ENCODE measurements at places on chromosomes 1 and 21.

DNA sequence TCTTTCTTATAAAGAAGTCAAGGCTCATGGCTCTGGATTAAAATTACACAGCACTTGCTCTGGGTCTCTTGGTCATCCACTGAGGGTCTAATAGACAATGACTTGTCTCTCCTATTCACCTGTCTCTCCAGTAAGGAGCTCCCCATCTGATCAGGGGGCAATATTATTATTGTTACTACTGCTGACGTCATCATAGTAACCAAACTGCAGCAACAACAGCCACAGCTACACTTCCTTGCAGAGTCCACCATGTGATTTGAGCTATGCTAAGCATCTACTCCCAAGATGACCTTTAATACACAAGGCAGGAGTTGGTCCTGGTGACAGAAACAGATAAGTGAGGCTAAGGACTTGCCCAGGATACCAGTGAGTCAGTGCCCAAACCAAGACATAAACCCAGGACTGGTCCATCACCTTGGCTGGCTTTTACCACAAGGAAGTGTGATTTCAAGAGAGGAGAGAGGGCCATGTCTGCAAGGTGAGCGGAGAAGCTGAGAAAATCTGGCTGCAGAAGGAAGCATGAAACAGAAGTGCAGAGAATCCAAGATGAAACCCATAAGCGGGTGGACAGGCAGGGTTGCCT is 602.5 kb downstream of the PTPRU start:
- no peak for DNase-seq

GRCh38 chr1:203467550-203467921 is 8.1 kb upstream of the PRELP start:
- no peak for DNase-seq

GRCh38 chr21:26064506-26064905 is 106.1 kb downstream of the APP start:
- no peak for DNase-seq

DNA sequence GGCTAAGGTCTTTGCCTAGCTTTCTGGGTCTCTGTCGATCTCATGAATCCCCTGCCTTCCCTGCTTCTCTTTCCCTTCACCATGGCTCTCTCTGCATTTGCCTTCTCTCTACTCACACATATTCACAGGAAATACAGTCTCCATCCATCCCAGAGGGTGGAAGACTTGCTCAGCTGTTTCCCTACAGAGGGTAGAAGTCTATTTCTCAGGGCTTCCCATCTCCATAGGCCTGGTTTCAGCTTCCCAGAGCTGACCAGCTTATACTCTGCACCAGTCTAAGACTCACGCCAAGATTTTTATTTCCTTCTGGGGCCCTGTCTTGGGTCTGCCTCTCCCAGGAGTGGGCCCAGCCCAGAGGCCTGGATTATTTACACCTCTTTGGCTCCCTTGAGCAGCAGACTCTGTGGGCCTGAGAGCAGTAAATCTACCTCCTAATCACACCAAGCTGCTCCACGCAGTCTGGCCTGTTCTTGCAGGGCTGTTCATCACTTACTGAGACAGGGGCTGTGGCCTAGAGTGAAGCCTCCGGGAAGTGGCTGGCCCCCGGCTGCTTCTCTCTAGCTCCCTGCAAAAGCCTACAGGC is 102.5 kb downstream of the PLXNA2 start:
- DNase-seq: peak; percentile 47

- DNase-seq: peak; percentile 70
Observed at GRCh38 chr1:33338048-33338439, 17.1 kb upstream of the A3GALT2 start.

DNA sequence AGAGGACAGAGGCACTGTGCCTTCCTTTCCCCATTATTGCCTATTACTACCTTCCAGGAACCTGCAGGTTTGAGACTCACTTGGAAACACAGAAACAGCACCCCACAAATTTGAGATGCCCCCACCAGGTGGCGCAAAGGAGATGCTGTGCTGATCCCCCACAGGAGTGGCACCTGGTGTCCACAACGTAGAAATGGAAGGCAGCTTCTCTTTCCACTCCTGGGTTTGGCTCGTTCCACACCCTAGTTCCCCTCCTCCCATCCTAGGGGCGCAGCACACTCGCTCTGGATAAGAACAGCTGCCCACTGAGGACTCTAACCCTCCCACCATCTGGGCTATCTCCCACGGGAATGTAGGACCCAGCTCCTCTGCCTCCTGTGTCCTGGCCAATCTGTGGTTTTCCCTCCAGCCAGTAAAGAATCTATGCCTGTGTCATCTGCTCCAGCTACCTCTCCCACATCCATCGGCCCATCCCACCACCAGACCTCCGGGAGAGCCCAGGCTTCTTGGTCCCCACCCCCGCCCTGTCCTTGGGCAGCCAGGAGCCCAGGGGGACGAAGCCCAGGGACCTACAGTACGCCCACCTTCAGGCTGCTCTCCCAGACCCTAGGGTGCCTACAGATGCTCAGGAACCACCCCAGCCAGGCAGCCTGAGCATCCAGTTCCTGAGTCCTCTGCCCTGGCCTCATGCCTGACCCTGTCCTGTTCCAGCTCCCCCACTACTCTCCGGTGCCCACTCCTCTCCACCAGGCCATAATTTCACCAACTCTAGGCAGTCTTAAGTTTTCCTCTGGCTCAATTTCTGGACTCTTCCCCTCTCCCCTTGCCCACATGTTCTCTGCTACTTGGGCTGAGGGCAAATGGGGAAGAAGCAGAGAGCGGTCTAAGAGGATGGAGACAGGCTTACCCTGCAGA is 549 bp downstream of the THBS3 start:
- DNase-seq: peak; percentile 80

DNA sequence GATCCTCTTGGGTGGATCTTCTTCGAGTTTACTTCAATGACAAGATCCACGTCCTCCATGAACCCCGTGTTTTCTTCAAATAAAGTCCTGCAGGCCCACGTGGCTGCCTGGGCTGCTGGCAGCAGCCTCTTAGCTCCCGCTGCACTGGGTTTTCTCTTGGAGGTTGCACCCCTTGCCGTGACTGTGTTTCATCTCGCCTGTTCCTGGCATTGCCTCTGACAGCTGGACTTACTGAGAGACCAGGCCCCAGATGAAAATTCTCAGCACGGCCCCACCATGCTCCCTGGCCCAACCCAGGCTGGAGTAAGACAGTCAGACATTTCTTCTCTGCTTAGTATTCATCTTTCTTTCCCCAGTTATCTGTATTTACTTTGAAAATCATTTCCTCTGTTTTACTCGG is 274.8 kb upstream of the RUNX1 start:
- DNase-seq: no peak

DNA sequence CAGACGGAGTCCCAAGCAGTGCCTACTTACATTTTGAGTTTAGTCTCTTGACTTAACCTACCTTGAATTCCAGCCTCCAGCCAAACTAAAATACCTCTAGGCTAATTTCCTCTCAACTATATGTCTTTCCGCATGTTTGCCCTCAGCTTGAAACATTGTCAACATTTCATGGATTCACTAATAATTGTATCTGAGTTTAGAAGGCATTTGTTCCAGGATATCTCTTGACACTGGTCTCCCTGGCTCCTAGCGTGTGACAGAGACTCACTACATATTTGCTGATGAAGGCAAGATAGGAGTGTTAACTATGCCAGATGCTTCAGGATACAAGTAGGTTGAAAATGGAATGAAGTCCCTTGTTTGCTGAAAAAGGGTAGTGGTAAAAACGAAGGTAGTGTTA is 136.1 kb downstream of the GREM2 start:
- DNase-seq: no peak

DNA sequence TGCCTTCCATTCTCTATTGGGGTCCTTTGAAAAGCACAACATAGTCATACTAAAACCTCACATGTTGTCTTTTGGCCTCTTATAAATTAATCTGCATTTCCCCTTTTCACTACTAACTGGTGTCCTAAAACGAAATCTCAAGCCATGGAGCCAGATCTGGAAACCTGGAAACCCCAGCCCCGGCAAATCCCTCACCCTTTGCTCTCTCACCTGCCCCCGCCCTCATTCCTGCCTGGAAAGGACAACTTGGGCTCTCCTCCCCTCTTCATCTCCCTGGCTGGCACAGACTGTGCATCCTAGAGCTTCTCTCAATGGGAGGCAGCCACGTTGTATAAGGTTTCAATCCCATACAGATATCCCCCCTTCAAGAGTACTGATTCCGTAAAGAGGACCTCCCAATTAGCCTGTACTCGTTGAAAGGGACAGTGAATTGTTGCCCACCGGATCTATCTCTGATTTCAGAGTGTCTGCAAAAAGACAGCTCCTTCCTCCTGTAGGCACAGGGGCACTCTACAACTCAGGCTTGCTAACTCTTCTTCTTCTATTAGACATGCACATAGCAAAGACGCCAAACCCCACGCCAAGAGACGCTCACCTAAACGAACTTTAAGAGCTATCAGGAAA is 1.4 kb downstream of the DUSP10 start:
- peak; percentile 7 for DNase-seq

GRCh38 chr21:46457801-46458314 is 833 bp upstream of the DIP2A start:
- DNase-seq: peak; percentile 13

- no peak for DNase-seq
Observed at GRCh38 chr1:174070614-174071013, 48.5 kb upstream of the RC3H1 start.

GRCh38 chr1:51558375-51558924 is 39.4 kb upstream of the EPS15 start:
- DNase-seq: peak; percentile 57

- DNase-seq: no peak
Observed at GRCh38 chr1:226135709-226136108, 50.8 kb downstream of the ACBD3 start.

GRCh38 chr1:184520336-184520735 is 133.5 kb downstream of the C1orf21 start:
- DNase-seq: no peak

- no peak for DNase-seq
Observed at GRCh38 chr1:193325042-193325441, 138.6 kb upstream of the B3GALT2 start.

- DNase-seq: no peak
Observed at GRCh38 chr1:232249339-232249738, 380.6 kb downstream of the SIPA1L2 start.

- no peak for DNase-seq
Observed at GRCh38 chr1:82499022-82499421, 698.3 kb downstream of the ADGRL2 start.

- DNase-seq: no peak
Observed at GRCh38 chr1:245692318-245692717, 537.5 kb downstream of the KIF26B start.

GRCh38 chr1:223731133-223731770 is 18.9 kb downstream of the CAPN2 start:
- peak; percentile 73 for DNase-seq

DNA sequence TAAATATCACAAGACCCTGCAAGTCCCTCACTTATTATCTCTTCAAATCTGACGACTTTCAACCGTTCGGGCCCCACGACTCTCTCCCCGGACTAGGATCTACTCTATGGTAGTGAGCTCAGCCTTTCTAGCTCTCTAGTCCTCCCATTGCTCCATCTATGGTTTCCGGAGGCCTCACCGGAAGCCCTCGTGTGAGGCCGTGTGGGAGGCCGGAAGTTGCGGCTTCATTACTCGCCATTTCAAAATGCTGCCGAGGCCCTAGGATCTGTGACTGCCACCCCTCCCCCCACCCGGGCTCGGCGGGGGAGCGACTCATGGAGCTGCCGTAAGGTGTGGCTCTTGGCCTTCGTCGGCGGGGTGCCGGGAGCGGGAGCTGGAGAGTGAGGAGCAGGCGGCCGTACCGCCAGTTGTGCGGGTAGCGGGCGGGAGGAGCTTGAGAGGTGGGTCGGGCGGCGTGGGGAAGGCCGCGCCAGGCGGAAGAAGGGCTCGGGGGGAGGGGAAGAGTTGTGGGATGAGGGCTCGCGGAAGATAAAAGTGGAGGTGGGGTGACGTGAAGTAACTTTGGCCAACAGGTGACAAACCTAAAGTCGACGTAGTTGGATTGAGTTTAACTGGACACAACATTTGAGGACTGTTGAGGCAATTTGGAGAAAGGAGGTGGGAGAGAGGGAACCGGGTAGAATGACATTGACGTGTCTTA is at the start of gene MDM4:
Gene MDM4 (plus strand): TSS at position 227 of the 700 bp plus-strand sequence. CDS start 9,113 bp downstream, outside the sequence.
- DNase-seq: peak; percentile 98

DNA sequence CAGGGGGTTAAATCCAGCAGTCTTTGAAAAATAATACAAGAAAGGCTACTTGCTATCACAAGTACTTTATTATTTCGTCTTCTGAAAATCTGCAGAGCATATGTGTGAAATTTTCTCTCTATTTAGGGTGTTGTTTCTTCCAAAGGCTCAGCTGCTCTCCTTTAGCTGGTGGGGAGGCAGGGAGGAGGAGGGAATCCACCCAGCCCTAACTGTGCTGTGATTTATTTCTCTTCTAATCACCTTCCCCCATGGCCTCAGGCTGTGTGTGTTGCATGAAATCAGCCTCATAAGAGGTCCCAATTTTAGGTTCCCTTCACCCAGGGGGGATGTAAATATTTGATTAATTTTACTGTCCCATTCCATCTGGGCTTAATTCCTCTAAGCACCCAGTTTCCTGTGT is 77.6 kb upstream of the PGBD5 start:
- DNase-seq: no peak

DNA sequence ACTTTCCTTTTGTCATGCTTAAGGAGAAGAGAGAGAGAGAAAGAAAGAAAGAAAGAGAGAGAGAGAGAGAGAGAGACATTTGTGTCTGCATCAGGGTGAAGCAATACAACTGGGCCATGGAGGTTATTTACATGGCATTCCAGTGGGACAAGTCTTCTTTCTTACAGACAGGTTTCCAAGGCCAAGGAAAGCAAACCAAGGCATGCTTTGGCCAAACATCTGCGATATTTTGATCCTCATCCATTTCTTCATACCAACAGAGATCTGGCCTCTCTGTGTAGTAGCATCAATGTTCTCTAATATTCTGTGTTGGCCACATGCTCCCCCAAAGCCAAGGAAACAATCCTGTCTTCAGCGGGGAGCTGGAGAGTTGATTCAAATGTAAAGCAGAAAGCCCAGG is 292.1 kb downstream of the SETD4 start:
- no peak for DNase-seq

DNA sequence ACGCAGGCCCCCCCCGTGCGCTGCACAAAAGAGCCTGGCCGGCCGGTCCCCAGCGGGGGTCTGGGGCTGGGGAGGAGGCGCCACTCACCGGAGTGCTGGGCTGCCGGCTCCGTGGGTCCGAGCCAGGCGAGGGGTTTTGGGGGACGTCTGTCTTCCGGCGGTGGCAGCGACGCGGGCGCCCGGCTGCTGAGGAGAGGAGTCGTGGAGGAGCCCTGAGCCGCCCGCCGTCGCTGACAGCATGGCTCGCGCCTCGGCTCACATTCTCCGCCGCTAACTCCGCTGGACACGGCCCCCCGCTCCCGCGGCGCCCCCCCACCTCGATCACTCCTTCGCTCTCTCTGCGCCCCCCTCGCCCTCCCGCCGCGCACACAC is 649 bp downstream of the AHDC1 start:
- DNase-seq: no peak

All from fibroblast of upper back skin (primary cell).